GM23338 (cell line): ENCODE measurements at places on chromosomes 7 and 10. TPM values are rescaled to one million over a fixed set of nuclear protein-coding genes. Genes with fewer than 3 reads are reported as not detected.

DNA sequence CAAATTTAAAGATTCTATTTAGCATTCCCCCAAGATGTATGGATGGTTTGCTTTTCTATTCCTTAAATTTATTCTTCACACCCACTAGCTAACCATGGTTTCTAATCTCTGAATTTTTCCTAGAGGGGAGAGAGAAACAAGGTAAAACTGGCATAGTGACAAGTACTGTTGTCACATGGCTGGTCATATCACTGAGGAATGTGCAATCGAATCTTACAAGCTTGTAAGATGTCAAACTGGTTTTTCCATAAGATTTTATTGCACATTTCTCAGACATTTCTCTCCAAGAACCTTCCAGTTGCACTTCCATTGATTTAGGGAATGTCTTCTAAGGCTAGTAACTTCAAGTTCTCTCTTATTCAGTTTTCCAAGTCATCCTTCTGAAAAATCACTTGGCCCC, 89.8 kb downstream of the MBL2 start:
- H3K4me1 ChIP-seq = no peaks in the 10 kb centered on the region
- no peaks in the 10 kb centered on the region for H3K27me3 ChIP-seq
- no peak overlapping the region for H3K27ac ChIP-seq
- H3K36me3 ChIP-seq = no peaks in the 10 kb centered on the region

Gene PRTFDC1
- 5.3 and 7.9 TPM in 2 replicates for total RNA-seq

Gene CDC14C
- 0.17 and 0.54 TPM in 2 replicates for total RNA-seq

Gene RASA4
- 2.4 and 4.4 TPM in 2 replicates for total RNA-seq

- H3K27ac ChIP-seq = no peak overlapping the region
- H3K4me3 ChIP-seq = no peak overlapping the region
- no peaks in the 10 kb centered on the region for H3K27me3 ChIP-seq
- H3K36me3 ChIP-seq = no peaks in the 10 kb centered on the region
- peak; percentile 91 for DNase-seq
- peaks cover 16% of the 10 kb centered on the region for H3K4me1 ChIP-seq
These were observed 918 bp upstream of the RPEL1 start for GRCh38 chr10:103244666-103245271.

Gene LMOD2
- not detected in 2 replicates for total RNA-seq

- DNase-seq = no peak
- H3K4me1 ChIP-seq = no peaks in the 10 kb centered on the region
- no peak overlapping the region for H3K4me3 ChIP-seq
- no peak overlapping the region for H3K27ac ChIP-seq
- H3K36me3 ChIP-seq = no peaks in the 10 kb centered on the region
These were observed 124.7 kb downstream of the ARID5B start for GRCh38 chr10:62025901-62026879.
